T-helper 1 cell (primary cell): ENCODE measurements at places on chromosomes 2 and 18.

DNA sequence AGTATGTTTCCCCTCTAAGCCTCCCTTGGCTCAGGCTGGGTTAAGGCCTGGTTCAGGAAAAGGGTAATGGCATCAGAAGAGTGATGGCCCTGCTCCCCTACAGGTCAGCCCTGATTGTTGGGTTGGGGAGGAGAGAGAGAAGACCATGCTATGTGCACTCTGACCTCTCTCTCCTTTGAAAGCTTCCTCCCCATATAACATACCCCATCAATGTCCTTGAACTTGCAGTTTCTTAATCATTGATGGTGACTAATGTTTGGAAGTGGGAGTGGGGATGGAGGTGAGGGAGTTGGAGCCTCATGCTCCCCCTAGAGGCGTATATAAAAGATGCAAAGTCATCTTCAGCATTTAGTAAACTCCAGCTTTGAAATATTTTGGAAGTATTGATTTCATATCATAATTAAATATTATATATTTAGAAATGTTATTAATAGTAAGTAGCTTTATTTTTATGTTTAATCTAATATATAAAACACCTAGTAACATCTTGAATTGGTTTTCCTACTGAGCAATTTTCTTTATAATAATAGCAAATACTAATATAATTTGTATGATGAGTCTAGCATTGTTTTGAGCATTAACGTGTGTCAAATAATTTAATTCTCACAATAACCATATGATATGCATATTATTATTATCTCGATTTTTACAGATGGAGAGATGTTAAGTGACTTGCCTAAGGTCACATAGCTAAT is 8.8 kb downstream of the PLCL1 start:
- no peak for DNase-seq

GRCh38 chr2:58512878-58513277 is 271.8 kb upstream of the FANCL start:
- DNase-seq, result no peak

- DNase-seq, result no peak
These were observed 187.1 kb downstream of the TCF4 start for GRCh38 chr18:55400590-55401541.

- DNase-seq, result no peak
These were observed 150.7 kb upstream of the LMAN1 start for GRCh38 chr18:59509481-59510442.

DNA sequence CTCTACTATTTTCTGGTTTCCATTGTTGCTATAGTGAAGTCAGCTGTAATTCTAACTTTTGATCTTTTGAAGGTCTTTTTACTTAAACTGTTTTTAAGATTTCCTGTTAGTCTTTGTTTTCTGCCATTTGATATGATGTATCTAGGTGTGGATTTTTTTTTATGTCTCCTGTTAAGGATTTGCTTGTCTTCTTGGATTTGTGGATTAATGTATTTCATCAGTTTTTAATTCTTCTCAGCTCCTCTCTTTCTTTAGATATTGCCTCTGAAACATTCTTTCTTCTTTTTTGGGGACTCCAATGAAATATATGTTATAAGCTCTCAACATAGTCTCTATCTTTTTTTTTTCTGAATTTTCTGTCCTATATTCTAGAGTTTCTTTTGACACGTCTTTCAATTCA is 24.8 kb upstream of the THUMPD2 start:
- DNase-seq, result no peak

GRCh38 chr2:98308068-98308467 is 38.2 kb upstream of the CNGA3 start:
- DNase-seq, result no peak
